Muscle of leg (tissue), 16 donors: ENCODE measurements at places on chromosomes 2 and 18. TPM values are rescaled to one million over a fixed set of nuclear protein-coding genes. Genes with fewer than 3 reads are reported as not detected.

Gene UGT1A10
- not detected for total RNA-seq

GRCh38 chr18:6476880-6477279, 62.2 kb upstream of the L3MBTL4 start:
- H3K36me3 ChIP-seq: no peaks in the 10 kb centered on the region
- no peak overlapping the region for H3K4me3 ChIP-seq
- H3K27ac ChIP-seq: no peak overlapping the region
- H3K27me3 ChIP-seq: no peaks in the 10 kb centered on the region
- DNase-seq: no peak
- H3K4me1 ChIP-seq: peaks cover 4% of the 10 kb centered on the region

Gene HNMT
- total RNA-seq: 37.7 TPM

Gene LHCGR
- 0.44 TPM for total RNA-seq

- H3K36me3 ChIP-seq: no peaks in the 10 kb centered on the region
- peak; percentile 81 for DNase-seq
- no peak overlapping the region for H3K27ac ChIP-seq
Measured at GRCh38 chr2:16204886-16205620, 264.7 kb downstream of the MYCN start.

- no peaks in the 10 kb centered on the region for H3K27me3 ChIP-seq
- DNase-seq: no peak
- no peak overlapping the region for H3K27ac ChIP-seq
- H3K36me3 ChIP-seq: no peaks in the 10 kb centered on the region
- H3K4me3 ChIP-seq: no peak overlapping the region
Measured at GRCh38 chr2:59680863-59681262, 872.6 kb downstream of the BCL11A start.
